Activated T-helper 17 cell treated with anti-CD3 and anti-CD28 coated beads, Interleukin-2, amount 50 U/mL, for 72 hours (primary cell): ENCODE measurements at places on chromosomes 5 and 9. TPM values are rescaled to one million over a fixed set of nuclear protein-coding genes. Genes with fewer than 3 reads are reported as not detected.

- no peak for ATAC-seq
Measured at GRCh38 chr9:106775960-106776359, 87.0 kb upstream of the ZNF462 start.

GRCh38 chr9:100492952-100493351 lies 20.0 kb downstream of the TMEFF1 start:
- ATAC-seq = no peak

SPOCK1 gene
- total RNA-seq = not detected

GRCh38 chr9:38388283-38389223 lies 3.9 kb upstream of the ALDH1B1 start:
- no peak for ATAC-seq

CMYA5 gene
- total RNA-seq = 0.19 TPM

FRMD3 gene
- total RNA-seq = 0.17 TPM

- no peak for ATAC-seq
Measured at GRCh38 chr5:23027830-23028229, 174.7 kb upstream of the CDH12 start.

DNA sequence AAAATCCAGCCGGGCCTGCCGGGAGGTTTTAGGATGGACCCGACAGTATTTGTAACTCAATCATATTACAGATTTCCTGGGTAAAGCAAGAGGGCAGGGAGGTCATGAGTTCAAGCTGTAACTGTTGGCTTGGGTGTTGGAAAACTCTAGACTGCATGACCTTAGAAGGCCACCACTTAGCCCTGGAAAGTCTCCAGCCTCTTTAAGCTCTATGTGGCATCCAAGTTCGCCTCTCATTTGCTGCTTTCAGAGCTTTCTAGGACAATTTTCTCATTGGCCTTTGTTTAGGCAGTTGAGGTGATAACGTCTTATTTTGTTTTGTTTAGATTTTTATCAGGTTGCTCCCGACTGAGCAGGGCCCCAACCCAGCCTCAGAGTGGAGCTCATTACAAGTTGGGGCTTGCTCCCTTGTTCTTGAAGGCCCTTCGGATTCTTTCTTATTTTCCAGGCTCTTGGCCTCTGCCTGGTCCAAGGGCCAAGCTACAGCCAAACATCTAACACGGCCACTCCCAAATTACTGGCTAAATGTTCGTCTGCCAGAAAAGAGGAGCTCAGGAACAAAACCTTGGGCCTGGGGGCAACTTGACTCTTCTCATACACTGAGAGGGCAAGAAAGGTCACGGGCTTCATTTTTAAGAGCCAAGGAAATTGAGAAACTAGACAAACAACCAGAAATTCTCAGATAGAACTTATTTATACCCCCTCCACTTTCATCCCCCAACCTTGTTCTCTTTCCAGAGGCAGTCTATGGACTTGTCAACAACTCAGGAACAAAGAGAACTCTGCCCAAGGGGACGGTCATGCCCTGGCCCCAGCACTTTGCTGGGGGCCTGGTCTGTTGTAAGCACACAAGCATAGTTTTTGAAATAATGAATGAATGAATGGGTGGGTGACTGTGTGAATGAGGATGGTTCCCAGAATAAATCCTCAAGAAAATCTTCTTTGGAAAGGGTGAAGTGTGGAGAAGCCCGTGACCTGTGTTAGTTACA lies 526.9 kb downstream of the BNC2 start:
- no peak for ATAC-seq

GCNT4 gene
- 0.91 TPM for total RNA-seq

PPP1R26 gene
- total RNA-seq = 3.4 TPM

- no peak for ATAC-seq
Measured at GRCh38 chr5:113205807-113206206, 229.0 kb downstream of the TSSK1B start.

MZB1 gene
- total RNA-seq = 39.9 TPM

GRCh38 chr5:167786871-167787578 lies 504.4 kb upstream of the WWC1 start:
- no peak for ATAC-seq

C7 gene
- total RNA-seq = not detected

GRCh38 chr5:39420482-39421145 lies 4.2 kb downstream of the DAB2 start:
- ATAC-seq = no peak

GRCh38 chr5:127586811-127587210 lies 62.1 kb upstream of the CTXN3 start:
- peak; percentile 49 for ATAC-seq

MORN5 gene
- not detected for total RNA-seq

DNA sequence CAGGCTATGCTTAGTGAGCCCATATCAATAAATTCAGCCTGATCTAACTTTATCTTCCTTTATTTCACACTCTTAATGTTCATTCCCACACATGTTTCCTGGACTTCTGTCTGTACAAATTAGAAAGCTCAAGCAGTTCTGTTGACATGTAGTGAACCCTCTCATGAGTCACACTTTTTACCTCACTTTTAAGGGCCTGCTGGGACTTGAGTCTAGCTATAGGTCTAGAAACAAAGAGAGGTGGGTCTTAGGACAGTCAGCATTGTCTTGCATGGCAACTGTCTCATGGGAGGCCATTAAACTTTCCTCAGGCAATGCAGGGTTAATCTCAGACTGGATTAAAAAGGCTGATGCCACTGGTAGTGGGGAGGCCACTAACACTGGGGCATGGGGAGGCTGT lies 8.6 kb upstream of the CCNH start:
- no peak for ATAC-seq

DNA sequence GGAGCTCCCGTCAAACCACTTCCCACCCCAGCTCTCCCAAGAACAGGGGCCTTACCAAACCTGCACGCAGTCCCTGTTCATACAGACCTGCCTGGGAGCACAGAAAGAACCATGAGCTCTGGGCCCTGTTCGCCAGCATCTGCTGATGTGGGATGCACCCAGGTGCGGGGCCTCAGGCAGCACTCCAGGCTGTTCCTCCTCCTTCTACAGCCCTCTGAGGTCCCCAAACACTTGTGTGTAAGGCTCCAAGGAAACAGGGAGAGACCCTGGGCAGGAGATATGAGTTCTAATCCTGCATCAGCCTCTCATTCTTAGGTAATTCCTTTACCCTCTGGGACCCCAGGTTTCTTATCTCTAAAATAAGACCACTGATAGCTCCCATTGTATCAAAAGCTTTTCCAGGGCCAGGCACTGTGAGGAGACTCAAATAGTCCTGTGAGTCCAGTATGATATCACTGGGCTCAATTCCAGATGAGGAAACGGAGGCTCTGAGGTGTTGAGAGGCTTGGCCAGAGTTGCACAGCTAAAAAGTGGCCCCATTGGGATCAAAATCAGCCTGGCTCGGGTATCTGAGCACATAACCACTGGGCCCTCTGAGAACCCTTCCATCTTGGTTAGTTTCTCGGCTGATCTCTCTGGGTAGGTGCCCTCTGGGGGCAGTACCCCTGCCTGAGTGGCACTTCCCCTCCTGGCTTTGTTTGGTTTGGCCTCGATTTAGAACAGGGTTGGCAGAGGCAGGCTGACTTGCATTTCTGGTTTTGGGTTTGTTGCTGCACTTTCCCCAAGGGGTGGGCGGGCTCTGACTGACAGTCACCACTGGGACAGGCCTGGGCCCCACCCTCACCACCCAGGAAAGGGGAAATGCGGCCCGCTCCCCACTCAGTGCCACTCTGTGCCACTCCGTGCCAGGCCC lies 116.8 kb downstream of the RGS3 start:
- peak; percentile 61 for ATAC-seq

ZNG1A gene
- 38.8 TPM for total RNA-seq

SHOC1 gene
- total RNA-seq = not detected

KCNN2 gene
- total RNA-seq = not detected

TRIO gene
- 13.6 TPM for total RNA-seq

DNA sequence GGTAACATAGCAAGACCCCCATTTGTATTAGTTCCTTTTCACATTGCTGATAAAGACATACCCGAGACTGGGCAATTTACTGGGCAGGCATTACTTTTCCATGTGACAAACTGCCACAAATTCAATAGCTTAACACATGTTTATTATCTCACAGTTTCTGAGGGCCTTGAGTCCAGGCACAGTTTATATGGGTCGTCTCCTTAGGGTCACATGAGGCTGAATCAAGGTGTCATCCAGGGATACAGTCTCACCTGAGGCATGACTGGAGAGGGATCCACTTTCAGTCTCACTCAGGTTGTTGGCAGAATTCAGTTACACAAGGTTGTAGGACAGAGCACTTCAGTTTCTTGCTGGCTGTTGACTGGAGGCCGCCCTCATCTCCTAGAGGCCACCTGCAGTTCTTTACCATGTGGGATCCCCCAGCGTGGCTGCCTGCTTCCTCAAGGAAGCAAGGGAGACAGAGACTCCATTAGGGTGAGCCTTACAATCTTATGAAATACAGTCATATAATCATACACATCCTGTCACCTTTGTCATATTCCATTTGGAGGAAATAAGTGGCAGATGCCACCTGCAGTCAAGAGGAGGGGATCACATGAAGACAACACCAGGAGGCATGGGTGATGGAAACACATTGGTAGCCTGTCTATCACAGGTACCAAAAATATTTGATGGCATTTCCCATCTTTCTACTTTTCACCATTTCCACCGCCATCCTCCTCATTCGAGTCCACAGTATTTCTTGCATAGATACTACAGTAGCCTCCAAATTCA lies 15.1 kb upstream of the ERAP1 start:
- no peak for ATAC-seq

GRCh38 chr9:127033789-127034188 lies 88.6 kb downstream of the ANGPTL2 start:
- no peak for ATAC-seq

LEAP2 gene
- total RNA-seq = 2.9 TPM

DNA sequence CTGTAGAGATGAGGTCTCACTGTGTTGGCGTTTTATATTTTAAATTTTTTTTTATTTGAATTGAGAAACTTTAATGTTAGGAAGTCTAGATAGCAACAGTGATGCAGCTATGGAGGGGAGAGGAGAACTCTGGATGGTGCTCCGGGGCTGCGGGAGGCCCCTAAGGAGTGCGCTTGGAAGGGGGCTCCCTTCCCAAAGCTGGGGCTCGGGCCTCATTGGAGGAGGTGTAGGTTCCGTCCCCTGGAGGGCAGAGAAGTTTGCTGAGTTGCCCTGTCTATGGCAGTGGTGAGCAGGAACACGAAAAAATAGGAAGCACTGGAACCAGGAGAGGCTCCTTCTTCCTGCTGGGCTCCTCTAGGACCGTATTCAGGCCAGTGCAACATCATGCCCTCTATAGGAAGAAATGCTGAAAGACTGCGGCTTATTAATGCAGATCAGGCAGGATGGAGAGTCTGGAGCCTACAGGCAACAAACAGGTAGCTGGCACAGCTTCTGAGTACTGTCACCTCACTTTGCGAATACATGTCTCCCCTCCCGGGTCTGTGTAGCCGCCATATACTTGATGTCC lies 16.1 kb downstream of the AHRR start:
- ATAC-seq = no peak

COL15A1 gene
- total RNA-seq = 0.11 TPM

DNA sequence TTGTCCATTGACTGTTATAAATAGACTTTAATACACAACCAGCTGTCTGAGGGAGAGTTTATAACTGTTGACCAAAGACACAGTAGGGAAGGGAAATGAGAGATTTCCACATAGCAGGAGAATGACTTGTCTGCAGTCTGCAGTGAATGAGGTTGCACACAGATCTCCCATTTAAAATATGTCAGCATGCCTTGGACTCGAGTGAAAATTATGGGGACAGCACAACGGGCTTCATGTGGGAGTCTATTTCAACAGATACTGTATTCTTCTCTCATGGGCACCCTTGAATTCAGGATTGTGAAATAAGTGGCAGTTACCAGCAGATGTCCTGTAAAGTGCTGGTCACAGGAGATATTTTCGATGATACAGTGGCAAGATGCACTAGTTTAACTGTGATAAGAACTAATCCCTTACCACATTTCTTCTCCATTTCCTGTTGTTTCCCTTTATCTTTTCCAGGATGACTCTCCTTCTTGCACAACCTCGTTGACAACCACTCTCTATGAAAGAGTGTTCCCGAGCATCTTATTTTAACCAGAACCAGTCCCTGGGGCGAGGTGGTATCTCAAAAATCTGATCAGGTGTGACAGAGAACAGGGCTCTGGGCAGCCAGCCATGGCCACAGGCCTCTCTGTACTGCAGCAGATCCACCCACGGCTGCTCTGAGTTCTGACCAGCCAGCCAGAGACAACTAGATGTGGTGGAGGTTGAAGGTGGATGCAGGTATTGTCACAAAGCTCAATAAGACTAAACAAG lies 51.5 kb upstream of the MAP3K1 start:
- no peak for ATAC-seq

PLPPR1 gene
- total RNA-seq = not detected

DNA sequence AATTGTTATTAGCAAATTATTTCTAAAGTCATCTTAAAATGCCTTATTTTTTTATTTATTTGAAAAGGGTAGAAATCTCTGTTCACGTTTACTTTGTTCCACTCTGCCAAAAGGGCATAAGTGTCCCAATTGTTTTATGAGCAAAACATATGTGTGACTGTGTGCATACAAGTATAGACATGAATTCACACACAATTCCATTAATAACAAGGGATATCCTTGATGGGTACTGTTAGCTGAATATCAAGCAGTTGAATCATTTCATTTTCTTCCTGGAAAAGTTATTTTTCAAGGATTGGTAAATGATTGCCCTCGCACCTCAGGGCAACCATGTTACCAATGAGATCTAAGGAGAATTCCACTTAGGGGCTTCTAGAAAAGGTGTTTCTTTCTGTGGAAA lies 92.1 kb upstream of the TAF11L2 start:
- ATAC-seq = no peak

DNA sequence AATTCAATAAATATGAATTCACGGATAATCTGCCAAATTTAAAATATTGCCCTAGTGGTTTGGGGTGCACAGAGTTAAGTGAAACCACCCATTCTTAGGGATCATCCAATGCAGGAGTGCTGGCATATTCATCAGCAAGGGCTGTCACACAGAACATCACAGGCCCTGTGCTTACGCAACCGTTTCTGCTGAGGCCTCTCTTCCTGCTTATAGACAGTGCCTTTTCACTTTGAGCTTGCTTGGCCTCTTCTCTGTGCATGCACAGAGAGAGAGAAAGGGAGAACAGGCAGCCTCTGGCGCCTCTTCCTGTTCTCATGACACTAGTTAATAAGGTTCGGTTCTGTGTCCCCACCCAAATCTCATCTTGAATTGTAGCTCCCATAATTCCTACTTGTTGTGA lies 366.3 kb downstream of the ICE1 start:
- ATAC-seq = no peak

DNA sequence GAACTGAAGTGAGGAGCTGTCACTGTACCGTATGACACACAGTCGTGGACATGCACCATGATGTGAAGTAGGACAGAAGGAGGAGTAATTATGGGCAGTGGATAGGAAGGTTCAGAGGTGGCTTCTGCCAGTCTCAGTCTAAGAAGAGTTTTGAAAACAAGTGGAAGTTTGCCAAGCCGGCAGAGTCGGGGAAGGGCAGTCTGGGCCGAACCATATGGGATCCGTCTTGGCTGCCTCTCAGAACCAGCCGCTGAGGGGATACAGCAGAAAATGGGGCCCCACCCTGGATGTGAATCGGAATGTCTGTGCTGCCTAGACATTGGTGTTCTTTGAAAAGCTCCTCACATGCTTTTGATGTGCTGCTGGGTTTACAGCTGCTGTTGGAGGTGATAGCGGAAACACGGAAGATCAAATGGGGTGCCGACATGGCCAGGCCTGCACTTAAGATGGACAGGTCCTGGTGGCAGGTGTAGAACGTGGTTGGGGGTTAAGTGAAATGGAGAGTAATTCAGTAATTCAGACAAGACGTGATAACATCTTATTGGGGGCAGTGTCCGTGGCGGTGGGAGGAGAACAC lies 11.2 kb downstream of the SNX18 start:
- no peak for ATAC-seq
